ENCODE measurements at places on chromosomes 3 and 15.

DNA sequence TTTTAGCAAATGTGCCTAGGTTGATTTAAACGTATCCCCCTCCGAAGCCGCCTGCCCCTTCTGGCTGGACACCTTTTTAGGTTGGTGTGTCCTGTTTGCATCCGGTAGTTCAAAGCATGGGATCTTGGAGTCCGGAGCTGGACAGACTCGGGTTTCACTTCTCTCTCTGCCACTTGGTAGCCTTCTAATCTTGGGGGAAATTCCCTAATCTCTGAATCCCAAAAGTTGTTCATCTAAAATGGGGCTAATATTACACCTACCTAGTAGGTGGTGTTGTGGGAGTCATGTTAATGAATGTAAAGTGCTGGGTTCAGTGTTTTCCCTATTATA is 760 bp downstream of the FANCI start:
- no peak for DNase-seq

DNA sequence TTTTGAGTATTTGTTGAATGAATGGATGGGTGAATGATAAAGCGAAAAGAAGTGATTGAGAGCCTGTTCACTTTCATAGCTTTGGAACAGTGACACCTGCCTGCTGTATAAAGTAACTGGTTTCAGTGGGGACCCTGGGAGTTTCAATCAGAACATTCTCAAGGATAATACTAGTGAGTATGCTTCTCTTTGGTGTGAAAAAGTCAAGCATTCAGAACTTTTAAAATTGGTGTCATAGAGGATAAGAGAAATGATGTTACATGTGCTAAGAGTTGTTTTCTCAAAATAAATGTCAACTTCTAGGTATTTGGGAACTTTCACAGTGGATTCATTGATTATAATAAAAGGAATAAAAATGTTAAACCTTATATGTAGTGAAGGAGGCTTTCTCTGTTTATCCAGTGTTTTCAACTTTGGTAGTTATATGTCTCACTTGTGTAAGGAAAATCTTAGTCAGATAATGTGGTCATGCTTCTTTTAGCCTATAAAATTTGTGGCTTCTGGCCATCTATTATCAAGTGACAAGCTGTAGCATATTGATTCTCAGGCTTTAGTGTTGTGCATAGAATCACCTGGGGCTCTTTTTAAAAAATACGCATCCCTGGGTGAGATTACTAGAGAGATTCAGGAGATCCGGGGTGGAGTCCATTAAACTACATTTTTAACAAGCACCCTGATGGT is 11.9 kb downstream of the LRCH3 start:
- DNase-seq = no peak

DNA sequence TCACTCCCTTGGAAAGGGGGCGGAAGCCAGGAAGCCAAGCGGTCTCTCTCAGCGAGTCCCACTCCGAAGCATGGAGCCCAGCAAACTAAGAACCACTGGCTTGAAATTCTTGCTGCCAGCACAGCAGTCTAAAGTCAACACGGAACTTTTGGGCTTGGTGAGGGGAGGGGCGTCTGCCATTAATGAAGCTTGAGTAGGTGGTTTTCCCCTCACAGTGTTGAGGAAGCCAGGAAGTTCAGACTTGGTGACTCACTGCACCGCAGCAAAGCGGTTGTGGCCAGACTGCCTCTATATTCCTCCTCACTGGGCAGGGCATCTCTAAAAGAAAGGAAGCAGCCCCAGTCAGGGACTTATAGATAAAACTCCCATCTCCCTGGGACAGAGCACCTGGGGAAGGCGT is 665.4 kb upstream of the CBLB start:
- peak; percentile 1 for DNase-seq

DNA sequence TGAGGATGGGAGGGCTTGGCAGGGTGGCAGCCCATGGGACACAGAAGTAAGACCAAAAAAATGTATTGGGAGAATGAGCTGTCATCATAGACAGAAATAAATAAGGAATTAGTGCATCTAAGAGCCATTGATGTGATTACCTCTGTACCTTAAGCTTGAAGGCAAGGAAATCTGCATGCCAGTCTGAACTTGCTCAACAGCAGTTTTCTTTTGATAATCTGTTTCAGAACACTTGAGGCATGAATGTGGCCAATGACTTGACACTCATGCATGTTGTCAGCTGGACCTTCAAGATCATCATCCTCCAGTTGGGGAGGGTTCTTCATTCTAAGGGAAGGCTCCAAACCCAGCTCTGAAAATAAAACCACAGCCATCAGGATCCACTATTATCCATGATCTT is 148.5 kb downstream of the DCLK3 start:
- no peak for DNase-seq
